ENCODE measurements at places on chromosomes 3 and 15. TPM values are rescaled to one million over a fixed set of nuclear protein-coding genes. Genes with fewer than 3 reads are reported as not detected.

The C3orf20 gene
- not detected for total RNA-seq

The LZTFL1 gene
- total RNA-seq: 13.2 TPM

The TNFAIP8L3 gene
- total RNA-seq: 0.64 TPM

The SEMA6D gene
- 3.0 TPM for total RNA-seq

- DNase-seq: no peak
Observed at GRCh38 chr3:160778480-160778879, 22.4 kb downstream of the PPM1L start.

DNA sequence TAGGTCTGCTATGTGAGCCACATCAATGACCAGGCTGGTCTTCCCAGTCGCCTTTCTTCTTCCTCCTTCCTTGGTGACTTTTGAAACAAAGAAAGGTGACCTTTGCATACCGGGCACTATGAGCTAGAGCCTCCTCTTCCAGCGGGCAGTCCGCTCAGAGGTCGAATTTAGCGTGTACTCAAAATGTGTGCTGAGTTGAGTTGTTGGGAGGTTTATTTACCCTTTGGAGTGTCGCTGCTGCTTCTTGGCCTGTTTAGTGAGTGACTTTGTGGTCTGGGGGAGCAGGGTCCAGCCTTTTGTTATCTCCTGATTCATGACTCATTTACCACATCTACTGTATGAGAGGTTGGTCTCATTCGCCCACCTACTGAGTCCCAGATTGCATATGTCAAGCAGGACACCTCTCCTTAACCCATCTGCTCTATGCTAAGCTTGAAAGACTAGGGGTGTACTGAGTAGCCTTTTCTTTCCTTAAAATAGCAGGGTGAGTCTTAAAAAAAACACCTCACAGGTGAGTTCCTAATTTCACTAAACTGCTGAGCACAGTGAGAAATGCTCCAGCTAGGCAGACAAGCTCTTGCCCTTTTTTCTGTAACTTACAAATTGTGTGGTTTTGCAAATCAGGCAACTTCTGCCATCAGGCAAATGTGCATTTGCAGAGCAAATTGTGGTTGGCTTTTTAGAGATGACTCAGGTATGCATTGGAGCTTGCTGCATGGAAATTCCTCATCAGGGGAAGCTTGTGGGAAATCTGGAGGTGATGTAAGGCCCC lies 3.2 kb upstream of the SIAH2 start:
- DNase-seq: no peak

- DNase-seq: no peak
Observed at GRCh38 chr3:65927576-65927975, 111.1 kb downstream of the MAGI1 start.

DNA sequence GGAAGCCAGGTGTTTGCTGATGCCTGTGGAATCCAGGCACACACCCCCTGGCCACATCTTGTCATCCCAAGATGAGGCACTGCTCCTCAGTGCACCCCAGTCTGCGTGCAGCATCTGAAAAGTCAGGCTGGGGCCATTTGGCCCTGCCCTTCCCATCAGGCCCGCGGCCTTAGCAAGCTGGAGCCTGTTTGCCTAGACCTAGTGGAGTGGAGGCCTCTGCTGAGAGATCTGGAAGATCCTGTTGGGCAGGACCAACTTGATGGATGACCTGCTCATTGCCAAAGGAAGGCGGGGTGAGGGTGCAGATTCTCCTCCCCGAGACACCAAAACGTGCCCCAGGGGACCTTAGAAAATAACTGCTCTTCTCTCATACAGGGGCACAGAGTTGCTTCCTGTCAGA lies 220.2 kb downstream of the SHQ1 start:
- DNase-seq: no peak

DNA sequence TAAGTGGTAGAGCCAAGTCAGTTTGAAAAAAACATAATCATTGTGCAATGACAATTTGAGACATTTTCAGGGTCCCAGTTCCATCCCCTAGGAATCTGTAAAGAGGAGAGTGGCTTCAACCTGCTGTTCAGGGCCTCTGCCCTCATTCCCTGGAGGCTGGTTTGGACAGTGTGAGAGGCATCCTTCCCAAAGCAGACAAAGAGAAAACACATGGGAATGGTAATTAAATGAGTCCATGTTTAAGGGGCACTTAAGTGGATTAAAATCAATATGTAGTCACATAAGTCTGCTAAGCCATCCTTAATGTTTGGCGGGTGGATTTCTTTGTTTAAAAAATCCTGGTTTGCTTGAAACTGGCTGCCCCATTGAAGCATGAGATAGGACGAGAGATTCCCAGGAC lies 146.3 kb upstream of the CTDSPL start:
- DNase-seq: no peak
